Stimulated activated CD4-positive, alpha-beta T cell treated with anti-CD3 and anti-CD28 coated beads, TNF-alpha, amount 100 ng/mL, for 24 hours (primary cell): ENCODE measurements at places on chromosomes 11 and 22.

- DNase-seq, result no peak
Measured at GRCh38 chr22:38936562-38936961, 20.8 kb upstream of the APOBEC3A start.

- no peak for DNase-seq
Measured at GRCh38 chr11:80838153-80838552, 1397.3 kb upstream of the TENM4 start.

DNA sequence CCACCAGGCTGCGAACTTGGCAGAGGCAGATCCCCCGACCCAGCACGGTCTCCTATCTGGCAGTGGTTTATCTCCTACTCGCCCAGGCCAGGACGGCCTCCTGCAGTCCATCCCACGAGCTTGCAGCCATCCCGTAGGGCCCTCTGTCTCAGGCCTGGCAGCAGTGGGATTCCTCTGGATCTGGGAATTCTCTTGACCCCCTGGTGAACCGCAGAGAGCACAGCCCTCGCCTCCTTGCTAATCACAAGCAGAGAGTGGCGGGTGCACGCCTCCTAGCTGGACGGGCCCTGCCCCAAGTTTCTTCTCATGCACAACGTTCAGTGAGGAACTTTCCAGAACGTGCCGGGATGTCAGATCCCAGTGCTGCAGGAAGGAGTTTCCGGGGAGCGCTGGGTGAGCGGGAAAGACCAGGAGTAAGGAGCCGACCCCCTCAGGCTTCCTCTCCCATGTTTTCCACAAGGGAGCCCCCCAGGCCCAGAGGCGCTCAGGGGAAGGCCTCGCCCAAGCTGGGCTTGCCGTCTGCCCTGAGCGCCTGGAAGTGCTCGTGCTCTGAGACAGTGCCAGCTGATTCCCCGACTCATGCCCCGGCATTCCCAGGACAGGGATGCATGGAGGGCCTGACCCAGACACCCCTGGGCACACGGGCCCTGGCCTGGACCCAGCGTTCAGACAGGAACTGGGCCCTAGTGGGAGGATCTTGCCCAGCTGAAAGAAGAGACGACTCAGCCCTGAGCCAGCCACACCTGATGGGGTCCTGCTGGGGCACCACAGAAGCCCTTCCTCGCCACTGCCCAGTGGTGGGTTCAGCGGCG, 24.6 kb downstream of the IGF2 start:
- no peak for DNase-seq

- DNase-seq, result no peak
Measured at GRCh38 chr11:33500332-33500731, 200.3 kb downstream of the C11orf91 start.

DNA sequence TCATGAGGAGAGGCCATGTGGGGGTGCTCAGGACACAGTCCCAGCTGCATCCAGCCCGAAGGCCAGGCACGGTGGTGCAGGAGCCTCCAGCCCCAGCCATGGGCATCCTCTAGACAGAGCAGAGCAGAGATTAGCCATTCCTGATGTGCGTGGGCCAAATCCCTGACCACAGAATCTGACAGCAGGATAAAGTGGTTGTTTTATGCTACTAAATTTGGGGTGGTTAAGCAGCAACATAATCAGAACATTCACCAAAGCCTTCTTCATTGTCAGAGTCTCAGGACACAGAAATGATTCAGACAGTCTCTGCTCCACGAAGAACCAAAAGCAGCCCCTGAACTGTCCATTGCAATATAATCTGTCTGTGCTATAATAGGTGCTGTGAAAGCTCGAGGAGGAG, 19.7 kb downstream of the RASD2 start:
- no peak for DNase-seq

- DNase-seq, result no peak
Measured at GRCh38 chr11:91293119-91293518, 931.5 kb upstream of the FAT3 start.

- DNase-seq, result no peak
Measured at GRCh38 chr11:130514316-130514715, 65.9 kb downstream of the ADAMTS15 start.

DNA sequence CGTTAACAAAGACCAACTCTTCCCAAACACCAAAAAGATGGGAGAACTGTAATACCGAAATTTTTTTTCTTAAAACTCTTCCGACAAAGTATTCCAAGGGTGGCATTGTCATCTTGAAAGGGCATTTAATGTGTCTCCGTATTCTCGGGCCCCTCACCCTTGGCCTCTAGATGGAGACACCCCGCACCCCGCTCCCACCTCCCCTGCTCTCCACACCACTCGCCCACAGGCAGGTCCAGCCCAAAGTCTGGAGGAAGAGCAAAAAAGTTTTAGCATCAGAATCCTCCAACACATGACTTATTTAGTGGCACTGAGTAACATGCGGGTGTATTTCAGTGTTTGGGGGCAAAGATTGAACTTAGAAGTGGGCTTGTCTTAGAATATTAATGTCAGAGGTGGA, 20.7 kb downstream of the SPATA19 start:
- no peak for DNase-seq
